ENCODE measurements at places on chromosomes 16 and 17. TPM values are rescaled to one million over a fixed set of nuclear protein-coding genes. Genes with fewer than 3 reads are reported as not detected.

SLFN12L gene
- 41.7 TPM for total RNA-seq

TBX21 gene
- 1.3 TPM for total RNA-seq

- DNase-seq = no peak
- no peaks in the 10 kb centered on the region for H3K27me3 ChIP-seq
- no peak overlapping the region for H3K27ac ChIP-seq
These were observed 119.7 kb upstream of the CIBAR2 start for GRCh38 chr16:85231959-85232358.

- peak within 1 kb of the TSS; percentile 90 for H3K4me3 ChIP-seq
- H3K27ac ChIP-seq = peak within 1 kb of the TSS; percentile 85
- DNase-seq = no peak
- peaks cover 16% of the 10 kb centered on the region for H3K4me1 ChIP-seq
- no peaks in the 10 kb centered on the region for H3K36me3 ChIP-seq
These were observed at the start of gene PGP for GRCh38 chr16:2214719-2214968. Gene PGP (minus strand): TSS chr16:2214840. CDS start chr16:2214777, 63 bp downstream.

MYH8 gene
- total RNA-seq = not detected

POLDIP2 gene
- total RNA-seq = 31.1 TPM

DNA sequence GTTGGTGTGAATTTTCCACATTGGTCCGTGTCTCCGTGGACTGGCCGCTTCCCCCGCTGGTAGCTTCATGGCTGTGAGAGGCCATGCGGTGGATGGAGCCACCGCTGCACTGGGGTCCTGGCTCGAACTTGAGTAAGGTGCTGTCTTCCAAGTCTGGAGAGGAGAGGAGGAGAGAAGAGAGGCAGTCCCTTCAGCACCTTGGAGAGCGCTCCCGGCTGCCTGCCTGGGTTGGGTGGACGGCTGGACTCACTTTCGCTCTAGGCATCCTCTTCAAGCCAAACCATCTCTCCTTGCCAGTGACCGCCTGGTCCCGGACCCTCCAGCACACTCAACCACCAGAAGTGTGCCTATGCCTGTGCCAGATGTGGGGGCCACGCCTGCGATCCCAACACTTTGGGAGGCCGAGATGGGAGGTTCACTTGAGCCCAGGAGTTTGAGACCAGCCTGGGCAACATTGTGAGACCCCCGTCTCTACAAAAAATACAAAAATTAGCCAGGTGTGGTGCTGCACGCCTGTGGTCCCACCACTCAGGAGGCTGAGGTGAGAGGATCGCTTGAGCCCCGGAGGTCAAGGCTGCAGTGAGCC, 6.2 kb downstream of the JPH3 start:
- H3K27ac ChIP-seq = no peak overlapping the region
- H3K4me1 ChIP-seq = no peaks in the 10 kb centered on the region
- no peaks in the 10 kb centered on the region for H3K27me3 ChIP-seq
- peak; percentile 20 for DNase-seq
- H3K4me3 ChIP-seq = no peak overlapping the region
- H3K36me3 ChIP-seq = no peaks in the 10 kb centered on the region

CCL7 gene
- total RNA-seq = not detected

DNA sequence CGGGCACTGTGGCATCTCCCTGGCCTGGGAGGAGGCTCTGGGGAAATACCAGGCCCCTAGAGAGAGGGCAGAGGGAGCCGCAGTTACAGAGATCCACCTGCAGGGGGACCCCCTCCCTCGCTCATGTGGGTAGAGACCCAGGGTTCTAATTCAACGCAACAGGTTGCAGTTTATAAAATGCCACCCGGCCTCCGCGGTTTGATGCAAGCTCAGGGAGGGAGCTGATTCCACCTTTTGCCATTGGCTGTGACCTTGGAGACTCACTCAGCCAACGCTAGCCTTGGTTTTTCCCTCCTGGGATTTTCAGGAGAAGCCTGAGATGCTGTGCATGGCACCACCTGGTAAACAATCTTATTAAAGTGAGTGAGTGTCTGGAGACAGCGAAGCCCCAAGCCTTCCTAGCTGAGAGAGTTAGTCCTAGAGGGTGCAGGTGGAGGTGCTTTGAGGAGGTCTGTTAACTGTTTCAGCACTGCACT, 12.1 kb downstream of the TTLL6 start:
- no peaks in the 10 kb centered on the region for H3K36me3 ChIP-seq
- H3K4me3 ChIP-seq = no peak overlapping the region
- DNase-seq = peak; percentile 50
- no peak overlapping the region for H3K27ac ChIP-seq
- no peaks in the 10 kb centered on the region for H3K4me1 ChIP-seq

DNA sequence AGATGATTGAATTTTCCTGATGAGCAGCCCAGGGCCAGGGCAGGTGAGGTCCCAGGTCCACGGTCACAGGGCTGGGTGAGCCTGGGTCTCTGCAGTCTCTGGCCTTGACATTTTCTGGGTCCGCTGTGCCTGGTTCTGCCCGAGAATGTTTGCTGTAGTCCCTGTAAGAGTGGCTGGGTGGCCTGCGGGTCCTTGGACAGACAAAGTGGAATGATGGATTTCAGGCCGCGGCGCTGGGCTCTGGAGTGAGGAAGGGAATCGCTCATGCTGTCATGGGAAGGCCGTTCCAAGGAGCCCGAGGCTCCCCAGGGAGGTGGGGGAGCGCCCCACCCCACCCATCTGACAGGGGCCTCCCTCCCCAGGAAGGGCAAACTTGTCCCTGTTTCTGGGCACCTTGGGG, 153.5 kb upstream of the CIBAR2 start:
- no peaks in the 10 kb centered on the region for H3K27me3 ChIP-seq
- no peak for DNase-seq
- no peaks in the 10 kb centered on the region for H3K4me1 ChIP-seq
- no peaks in the 10 kb centered on the region for H3K36me3 ChIP-seq

GRCh38 chr17:75850928-75851692, 4.0 kb downstream of the WBP2 start:
- H3K36me3 ChIP-seq = peaks cover 24% of the 10 kb centered on the region
- peaks cover 18% of the 10 kb centered on the region for H3K4me1 ChIP-seq
- H3K4me3 ChIP-seq = no peak overlapping the region
- no peak for DNase-seq
- H3K27me3 ChIP-seq = no peaks in the 10 kb centered on the region
- H3K27ac ChIP-seq = no peak overlapping the region

DNA sequence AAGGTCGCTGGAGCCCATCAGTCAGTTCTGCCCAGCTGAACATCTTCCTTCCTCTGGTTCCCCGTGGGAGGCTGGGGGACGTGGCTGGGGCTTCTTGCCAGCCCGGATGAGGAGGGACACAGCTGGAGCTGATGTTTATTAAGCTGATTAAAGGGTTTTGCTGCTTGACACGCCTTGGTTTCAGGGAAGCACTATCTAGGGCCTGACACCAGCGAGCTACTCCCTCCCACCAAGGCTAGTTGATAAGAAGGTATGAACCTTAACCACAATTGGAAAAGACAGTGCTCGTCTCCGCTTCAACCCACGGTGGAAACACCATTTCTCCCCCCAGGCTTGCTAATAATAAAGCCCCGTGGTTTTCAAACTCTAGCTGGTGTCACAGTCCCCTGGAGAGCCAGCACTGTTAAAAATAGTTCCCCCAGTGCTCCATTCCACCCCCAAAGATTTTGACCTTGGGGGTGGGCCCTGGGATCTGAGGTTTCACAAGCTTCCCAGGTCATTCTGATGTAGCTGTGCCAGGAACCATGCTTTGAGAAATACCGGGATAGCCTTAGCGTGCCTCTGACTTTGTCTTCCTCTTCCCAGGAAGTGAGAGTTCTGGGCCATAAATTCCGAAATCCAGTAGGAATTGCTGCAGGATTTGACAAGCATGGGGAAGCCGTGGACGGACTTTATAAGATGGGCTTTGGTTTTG, 5.5 kb downstream of the DHODH start:
- peaks cover 3% of the 10 kb centered on the region for H3K36me3 ChIP-seq
- H3K27me3 ChIP-seq = no peaks in the 10 kb centered on the region
- no peak overlapping the region for H3K4me3 ChIP-seq
- no peak for DNase-seq
- H3K27ac ChIP-seq = no peak overlapping the region

CDH8 gene
- not detected for total RNA-seq

GRCh38 chr16:74052016-74052415, 244.6 kb upstream of the PSMD7 start:
- H3K27me3 ChIP-seq = no peaks in the 10 kb centered on the region
- no peaks in the 10 kb centered on the region for H3K4me1 ChIP-seq
- no peak for DNase-seq
- no peak overlapping the region for H3K27ac ChIP-seq

TEKT5 gene
- not detected for total RNA-seq

MYCBPAP gene
- 1.5 TPM for total RNA-seq

- no peaks in the 10 kb centered on the region for H3K27me3 ChIP-seq
- DNase-seq = no peak
- no peaks in the 10 kb centered on the region for H3K36me3 ChIP-seq
- H3K4me3 ChIP-seq = no peak overlapping the region
- H3K27ac ChIP-seq = no peak overlapping the region
These were observed 22.9 kb downstream of the DHRS7B start for GRCh38 chr17:21149621-21150020.

ITGAE gene
- total RNA-seq = 23.6 TPM

GRCh38 chr17:50152736-50153135, 2.3 kb upstream of the PPP1R9B start:
- no peaks in the 10 kb centered on the region for H3K27me3 ChIP-seq
- H3K4me1 ChIP-seq = peaks cover 26% of the 10 kb centered on the region
- no peak overlapping the region for H3K4me3 ChIP-seq
- peaks cover 8% of the 10 kb centered on the region for H3K36me3 ChIP-seq

C16orf92 gene
- not detected for total RNA-seq

- no peaks in the 10 kb centered on the region for H3K36me3 ChIP-seq
- no peak overlapping the region for H3K27ac ChIP-seq
- H3K4me1 ChIP-seq = no peaks in the 10 kb centered on the region
- no peak overlapping the region for H3K4me3 ChIP-seq
These were observed 70.1 kb downstream of the SMG6 start for GRCh38 chr17:2233441-2233947.

GRCh38 chr16:88857728-88858339, 907 bp downstream of the TRAPPC2L start:
- H3K4me3 ChIP-seq = peak overlapping the region; percentile 98
- H3K27ac ChIP-seq = peak overlapping the region; percentile 71
- no peaks in the 10 kb centered on the region for H3K27me3 ChIP-seq
- peaks cover 20% of the 10 kb centered on the region for H3K4me1 ChIP-seq
- H3K36me3 ChIP-seq = peaks cover 7% of the 10 kb centered on the region

DNA sequence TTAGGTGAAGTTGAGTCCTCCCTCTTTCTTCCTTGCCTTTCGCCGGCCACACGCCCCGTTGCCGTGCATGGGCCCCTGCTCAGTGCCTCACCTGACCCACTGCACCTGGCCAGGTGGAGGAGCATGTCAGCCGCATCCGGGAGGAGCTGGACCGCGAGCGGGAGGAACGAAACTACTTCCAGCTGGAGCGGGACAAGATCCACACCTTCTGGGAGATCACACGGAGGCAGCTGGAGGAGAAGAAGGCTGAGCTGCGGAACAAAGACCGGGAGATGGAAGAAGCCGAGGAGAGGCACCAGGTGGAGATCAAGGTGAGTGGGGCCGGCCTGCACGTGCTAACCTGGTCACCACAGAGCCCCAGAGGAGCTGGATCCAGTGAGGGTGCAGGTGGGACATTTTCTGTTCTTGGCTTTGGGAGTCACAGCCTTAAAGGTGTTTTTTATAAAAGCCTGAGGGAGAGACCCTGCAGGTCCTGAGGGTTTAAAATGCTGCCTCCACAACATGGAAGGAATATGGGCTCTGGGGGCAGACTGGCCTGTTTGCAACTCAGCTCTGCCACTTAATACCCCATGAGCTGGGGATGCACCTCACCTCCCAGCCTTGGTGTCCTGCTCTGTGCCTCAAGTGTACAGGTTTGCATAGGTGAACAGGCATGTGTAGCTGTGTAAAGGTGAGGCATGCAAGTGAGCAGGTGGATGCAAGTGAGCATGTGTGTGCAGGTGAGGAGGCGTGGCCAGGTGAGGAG, 12.1 kb upstream of the DBNDD1 start:
- no peaks in the 10 kb centered on the region for H3K36me3 ChIP-seq
- H3K27ac ChIP-seq = no peak overlapping the region
- no peaks in the 10 kb centered on the region for H3K4me1 ChIP-seq
- no peak overlapping the region for H3K4me3 ChIP-seq
- no peaks in the 10 kb centered on the region for H3K27me3 ChIP-seq
- DNase-seq = no peak

GRCh38 chr17:49969134-49969759, at the start of gene DLX4:
Gene DLX4 (plus strand): TSS chr17:49969190. CDS start chr17:49969469, 279 bp downstream.
- H3K4me3 ChIP-seq = peak within 1 kb of the TSS; percentile 81
- H3K27ac ChIP-seq = no peak within 1 kb of the TSS
- no peak for DNase-seq
- peaks cover 11% of the 10 kb centered on the region for H3K27me3 ChIP-seq
- H3K4me1 ChIP-seq = peaks cover 9% of the 10 kb centered on the region

DNA sequence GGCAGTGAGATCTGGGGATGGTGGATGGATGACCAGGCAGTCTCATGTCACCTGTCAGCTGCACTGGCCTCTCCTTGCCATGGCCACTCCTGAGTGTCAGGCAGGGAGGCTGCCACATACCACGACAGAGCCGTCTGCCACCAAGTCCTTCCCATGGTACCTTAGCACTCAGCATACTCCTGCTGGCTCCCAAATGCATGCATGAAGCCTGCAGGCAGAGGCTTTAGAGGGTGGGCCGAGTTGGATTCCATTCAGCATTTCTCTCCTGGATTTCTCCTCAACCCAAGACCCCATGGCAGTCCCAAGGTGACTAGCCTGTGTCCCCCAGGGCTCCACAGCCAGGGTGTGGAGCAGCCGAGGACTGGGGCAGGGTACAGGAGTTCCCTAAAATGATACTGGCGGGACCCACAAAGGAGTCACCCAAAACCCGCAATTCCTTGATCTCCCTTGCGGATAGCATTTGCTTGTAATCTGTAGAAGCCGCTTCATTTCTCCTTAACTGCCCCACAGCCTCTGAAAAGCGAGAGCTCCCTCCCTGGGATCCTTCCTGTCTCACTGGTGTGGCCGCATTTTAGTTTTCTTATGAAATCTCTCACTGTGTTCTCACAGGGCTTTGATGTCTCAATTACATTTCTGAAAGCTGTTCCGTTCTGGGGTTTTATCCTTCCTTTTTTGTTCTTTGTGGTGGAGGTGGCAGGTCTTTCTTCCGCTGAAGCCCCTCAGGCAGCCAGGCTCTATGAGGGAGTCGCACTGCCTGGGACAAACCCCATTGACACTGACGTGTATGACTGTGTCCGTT, 141.4 kb downstream of the SOCS1 start:
- H3K36me3 ChIP-seq = no peaks in the 10 kb centered on the region
- DNase-seq = peak; percentile 43
- H3K27me3 ChIP-seq = no peaks in the 10 kb centered on the region
- H3K4me1 ChIP-seq = peaks cover 17% of the 10 kb centered on the region
- no peak overlapping the region for H3K27ac ChIP-seq

KRT20 gene
- not detected for total RNA-seq

DNA sequence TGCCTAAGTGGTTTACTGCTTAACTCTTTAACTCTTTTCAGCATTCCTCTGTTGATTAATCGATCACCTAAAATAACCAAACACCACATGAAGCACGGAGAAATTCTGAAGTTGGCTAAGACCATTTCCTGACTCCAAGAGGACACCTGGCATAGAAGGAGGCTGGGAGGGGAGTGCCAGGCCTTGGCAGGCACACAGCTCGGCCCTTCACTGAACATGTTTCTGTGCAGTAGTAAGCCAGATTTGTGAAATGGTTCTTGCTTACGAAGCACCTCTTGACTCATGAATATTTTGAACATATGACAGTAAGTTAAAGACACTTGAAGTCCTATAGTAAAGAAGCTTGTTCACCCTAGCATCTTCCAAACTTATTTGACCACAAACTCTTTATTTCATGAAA, 82.3 kb downstream of the FOXL1 start:
- H3K27me3 ChIP-seq = no peaks in the 10 kb centered on the region
- H3K4me1 ChIP-seq = no peaks in the 10 kb centered on the region
- H3K4me3 ChIP-seq = no peak overlapping the region
- H3K27ac ChIP-seq = no peak overlapping the region
- no peaks in the 10 kb centered on the region for H3K36me3 ChIP-seq
